Posterior vena cava (tissue), 2 donors: ENCODE measurements at places on chromosomes 1 and 21. TPM values are rescaled to one million over a fixed set of nuclear protein-coding genes. Genes with fewer than 3 reads are reported as not detected.

Gene FAM89A
- total RNA-seq: 11.2 TPM

Gene AIRE
- total RNA-seq: not detected

Gene CYP4A22
- total RNA-seq: 0.10 TPM

Gene TSTD1
- total RNA-seq: 12.5 TPM

Gene FUBP1
- total RNA-seq: 90.7 TPM

Gene ZNF692
- total RNA-seq: 14.7 TPM

Gene ELF3
- 0.48 TPM for total RNA-seq

Gene TMEM52
- total RNA-seq: not detected

Gene FMO1
- total RNA-seq: 2.2 TPM

Gene MFSD2A
- 0.69 TPM for total RNA-seq

Gene GABRD
- 0.29 TPM for total RNA-seq

Gene STK40
- 94.8 TPM for total RNA-seq

Gene ADGRL4
- total RNA-seq: 34.5 TPM

Gene RNU1-3
- 12,584 TPM for total RNA-seq

Gene IGSF8
- 16.0 TPM for total RNA-seq

DNA sequence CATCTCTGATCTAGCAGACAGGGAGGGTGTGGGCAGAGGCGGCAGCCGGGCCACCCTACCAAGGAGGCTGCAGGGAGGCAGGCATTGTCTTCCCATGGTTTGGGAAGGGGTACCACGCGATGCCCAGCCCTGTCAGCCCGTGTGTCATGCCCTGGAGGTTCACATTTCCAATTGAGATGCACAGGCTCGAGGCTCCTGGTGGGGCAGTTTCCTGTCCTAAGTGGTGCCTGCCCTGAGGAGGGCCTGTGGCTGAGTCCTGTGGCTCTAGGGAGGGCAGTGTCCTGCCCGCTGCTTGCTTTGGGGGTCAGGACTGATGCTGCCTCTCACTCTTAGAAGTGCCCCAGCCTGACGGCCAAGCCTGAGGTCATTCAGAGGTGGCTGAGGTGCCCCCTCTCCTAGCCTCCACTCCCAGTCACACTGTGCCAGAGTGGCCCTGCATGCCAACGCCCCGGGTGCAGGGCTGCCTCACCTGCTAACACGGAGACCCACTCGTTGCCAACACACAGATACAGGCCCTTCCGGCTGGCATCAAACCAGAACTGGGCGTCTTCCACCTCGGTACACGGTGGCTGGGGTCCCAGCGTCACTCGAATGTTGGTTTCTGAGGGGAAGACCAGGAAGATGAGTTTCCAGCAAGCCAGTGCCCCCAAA, 11.9 kb downstream of the KRTAP10-1 start:
- peak; percentile 80 for DNase-seq

DNA sequence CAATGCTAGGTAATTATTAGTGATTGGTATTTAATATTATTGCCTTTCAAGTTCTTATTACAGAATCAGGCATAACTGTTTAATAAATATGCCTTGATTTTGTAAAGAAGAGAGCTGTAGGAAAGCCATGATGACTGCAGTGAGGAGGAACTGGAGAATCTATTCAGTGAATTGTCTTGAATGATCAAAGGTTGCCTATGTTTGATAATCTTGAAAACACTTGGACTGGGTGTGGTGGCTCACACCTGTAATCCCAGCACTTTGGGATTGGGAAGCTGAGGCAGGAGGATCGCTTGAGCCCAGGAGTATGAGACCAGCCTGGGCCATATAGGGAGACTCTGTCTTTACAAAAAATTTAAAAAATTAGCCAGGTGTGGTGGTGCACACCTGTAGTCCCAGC, 42.4 kb downstream of the FMN2 start:
- DNase-seq: no peak

- no peak for DNase-seq
Observed at GRCh38 chr21:42654913-42655795, 1.7 kb downstream of the PDE9A start.

- DNase-seq: no peak
Observed at GRCh38 chr21:28025111-28025510, 967.6 kb downstream of the LTN1 start.

GRCh38 chr1:194295685-194296084, 1109.3 kb upstream of the B3GALT2 start:
- DNase-seq: no peak

DNA sequence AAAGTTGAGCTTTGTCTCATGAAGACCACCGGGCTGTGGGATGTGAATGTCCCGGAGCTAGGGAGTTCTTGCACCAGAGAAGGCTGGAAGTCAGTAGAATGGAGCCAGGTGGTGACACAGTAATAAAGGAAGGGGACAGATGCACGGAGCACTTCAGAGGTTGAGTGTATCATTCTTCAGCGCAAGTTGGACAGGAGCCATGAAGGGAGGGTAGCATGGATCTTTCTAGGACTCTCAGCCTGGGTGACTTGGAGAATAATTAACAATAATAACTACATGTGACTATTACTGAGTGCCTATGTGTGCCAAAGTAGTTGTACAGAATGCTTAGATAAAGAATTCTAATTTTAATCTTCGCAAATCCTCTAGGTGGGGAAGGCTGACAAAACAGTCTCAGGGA, 258.7 kb upstream of the AJAP1 start:
- DNase-seq: no peak

GRCh38 chr21:34179204-34179935, 106.0 kb downstream of the MRPS6 start:
- no peak for DNase-seq

DNA sequence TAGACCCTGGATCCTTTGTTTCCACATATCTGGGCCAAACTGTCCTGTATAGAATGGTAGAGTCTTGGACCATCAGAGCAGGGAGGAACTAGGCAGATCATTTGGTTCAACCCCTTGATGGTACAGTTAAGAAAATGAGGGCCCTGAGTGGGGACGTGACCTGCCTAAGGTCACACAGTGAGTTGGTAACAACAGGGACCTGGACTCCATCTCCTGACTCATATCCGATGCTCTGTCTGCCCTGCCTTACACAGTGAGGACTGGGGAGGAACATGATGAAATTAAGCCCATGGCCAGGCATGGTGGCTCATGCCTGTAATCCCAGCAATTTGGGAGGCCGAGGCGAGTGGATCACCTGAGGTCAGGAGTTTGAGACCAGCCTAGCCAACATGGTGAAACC, 440.2 kb downstream of the PTPRU start:
- DNase-seq: no peak

DNA sequence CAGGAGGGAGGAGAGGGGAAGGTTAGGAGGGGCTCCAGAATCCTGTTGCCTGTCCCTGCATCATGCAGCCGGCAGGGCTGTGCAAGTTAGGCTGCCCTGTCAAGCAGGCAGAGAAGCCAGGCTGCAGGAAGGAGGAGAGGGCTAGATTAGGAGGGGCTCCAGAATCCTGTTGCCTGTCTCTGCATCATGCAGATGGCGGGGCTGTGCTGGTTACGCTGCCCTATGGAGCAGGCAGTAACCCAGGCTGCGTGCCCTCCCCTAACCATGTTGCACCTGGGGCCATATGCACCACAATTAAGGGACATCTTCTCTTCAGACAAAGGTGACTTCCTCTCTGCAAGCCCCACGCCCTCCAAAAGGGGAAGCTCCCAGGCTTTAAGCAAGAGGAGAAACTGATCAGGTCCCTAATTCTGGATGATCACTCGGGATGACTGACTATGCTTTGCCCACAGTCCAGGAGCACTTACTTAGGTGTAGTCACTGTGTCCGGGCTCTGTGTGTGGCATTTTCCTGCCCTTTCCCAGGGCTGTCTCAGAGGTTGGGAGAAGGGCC, 457.4 kb downstream of the SETD4 start:
- DNase-seq: no peak

- peak; percentile 74 for DNase-seq
Observed at GRCh38 chr1:2985067-2985561, 36.2 kb upstream of the ACTRT2 start.

GRCh38 chr21:17343055-17343454, 169.8 kb upstream of the CXADR start:
- DNase-seq: no peak

DNA sequence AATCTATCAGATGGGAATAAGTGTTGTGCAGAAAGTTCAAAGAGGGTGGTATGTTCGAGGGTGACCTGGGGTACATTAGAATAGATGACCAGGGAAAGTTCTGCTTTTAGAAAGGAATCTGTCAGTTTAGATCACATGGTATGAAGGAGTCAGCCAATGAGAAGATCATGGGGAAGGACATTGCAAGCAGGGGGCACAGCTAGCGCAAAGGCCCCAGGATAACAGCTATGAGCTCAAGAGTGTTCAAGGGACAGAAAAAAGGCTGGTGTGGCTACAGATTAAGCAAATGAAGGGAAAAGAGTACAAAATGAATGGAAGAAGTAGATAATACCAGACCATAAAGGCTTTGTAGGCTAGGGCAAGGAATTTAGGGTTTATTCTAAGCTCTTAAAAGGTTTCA, 8.6 kb downstream of the LEPR start:
- no peak for DNase-seq

DNA sequence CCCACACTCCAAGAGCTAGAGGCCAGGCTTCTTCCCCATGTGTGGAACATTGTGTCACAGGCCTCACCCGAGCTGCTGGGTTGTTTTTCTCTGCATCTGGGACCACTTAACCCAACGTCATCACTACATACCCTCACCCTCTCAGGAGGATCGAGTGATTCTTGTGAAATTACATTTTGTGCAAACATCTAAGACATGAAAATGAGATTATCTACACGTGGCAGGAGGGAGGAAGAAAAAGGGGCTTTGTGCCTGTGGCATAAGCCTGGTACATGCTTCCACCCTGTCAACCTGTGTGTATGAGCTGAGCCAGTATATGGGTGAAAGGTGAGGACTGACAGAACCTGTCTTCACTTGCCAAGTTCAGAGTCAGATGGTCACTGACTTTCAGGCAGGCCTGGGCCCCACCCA, 1.6 kb downstream of the CPT2 start:
- no peak for DNase-seq

DNA sequence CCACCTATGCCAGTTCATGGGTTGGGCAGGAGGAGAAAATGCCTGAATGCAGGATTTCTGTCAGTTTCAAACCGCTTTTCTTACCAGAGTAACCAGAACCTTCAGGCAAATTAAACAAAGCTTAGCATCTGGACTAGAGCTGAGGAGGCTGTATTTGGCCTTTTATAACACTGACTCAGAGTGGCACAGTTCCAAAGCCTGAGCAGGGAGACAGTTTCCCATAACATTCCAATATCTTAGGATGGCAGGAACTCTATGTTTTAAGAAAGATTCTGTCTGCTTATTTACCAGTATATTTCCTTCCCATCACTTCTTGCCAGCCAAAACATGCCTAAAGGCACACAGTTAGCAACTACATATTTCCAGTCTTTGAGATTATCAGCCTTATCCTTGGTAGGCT, 46.8 kb downstream of the UBR4 start:
- no peak for DNase-seq

DNA sequence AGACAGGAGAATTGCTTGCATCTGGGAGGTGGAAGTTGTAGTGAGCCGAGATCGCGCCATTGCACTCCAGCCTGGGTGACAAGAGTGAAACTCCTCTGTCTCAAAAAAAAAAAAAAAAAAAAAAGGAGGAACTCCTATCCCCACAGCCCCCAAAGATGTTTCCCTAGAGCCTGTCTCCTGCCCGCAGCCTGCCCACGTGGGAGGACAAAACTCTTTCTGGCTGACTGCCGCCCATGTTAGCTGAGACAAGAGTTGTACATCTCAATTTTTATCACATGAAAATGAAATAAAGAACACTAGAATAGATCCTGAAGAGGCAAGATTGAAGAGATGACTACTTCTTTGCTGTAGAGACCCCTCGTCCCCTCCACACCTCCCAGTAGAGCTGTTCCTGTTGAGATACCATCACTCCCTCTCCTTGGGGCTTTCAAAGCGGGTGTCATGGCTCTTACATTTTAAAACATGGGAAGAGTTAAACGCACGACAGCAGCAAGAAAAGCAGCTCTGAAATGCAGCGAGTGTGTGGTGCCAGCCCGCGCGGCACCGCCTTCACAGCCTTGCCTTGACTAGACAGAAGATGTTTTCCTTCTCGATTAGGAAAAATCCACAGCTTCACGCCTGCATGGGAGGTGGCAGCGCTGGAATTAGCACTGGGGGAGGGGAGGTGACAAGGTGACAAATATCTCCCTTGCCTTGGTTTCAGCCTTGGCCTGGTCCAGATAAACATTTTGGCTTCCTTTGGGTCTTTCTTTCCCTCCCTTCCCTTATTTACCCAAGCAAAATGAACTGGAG, 253.4 kb upstream of the CSF3R start:
- DNase-seq: no peak

- DNase-seq: no peak
Observed at GRCh38 chr1:16116002-16116401, 39.9 kb downstream of the EPHA2 start.

GRCh38 chr1:42429603-42430002, 26.2 kb downstream of the ZMYND12 start:
- no peak for DNase-seq

DNA sequence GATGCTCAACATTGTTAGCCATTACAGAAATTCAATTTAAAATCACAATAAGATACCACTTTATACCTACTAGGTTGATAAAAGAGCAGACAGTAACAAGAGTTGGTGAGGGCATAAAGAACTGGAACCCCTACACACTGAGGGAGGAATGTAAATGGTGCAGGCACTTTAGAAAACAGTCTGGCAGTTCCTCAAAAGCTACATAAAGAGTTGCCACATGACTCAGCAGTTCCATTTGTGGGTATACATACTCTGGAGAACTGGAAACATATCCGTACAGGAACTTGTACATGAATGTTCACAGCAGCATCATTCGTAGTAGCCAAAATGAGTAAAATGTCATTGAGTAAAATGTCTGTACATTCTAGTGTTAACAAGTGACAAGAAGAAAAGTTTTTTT, 17.0 kb downstream of the NSL1 start:
- DNase-seq: no peak

GRCh38 chr1:156654700-156655099, 12.8 kb downstream of the BCAN start:
- DNase-seq: no peak

DNA sequence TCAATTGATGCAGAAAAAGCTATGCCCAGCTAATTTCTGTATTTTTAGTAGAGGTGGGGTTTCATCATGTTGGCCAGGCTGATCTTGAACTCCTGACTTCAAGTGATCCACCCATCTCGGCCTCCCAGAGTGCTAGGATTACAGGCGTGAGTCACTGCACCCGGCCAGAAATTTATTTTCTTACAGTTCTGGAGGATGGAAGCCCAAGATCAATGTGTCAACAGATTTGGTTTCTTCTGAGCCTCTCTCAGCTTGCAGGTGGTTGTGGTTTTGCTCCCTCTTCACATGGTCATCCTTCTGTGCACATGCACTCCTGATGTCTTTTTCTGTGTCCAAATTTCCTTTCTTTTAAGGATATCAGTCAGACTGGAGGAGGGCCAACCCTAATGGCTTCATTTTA, 35.6 kb downstream of the SHCBP1L start:
- DNase-seq: no peak

GRCh38 chr1:184185347-184185746, 133.8 kb downstream of the TSEN15 start:
- no peak for DNase-seq
